NCI-H1092 treated with DMSO at 0.1 percent for 48 hours (cell line): ENCODE measurements at places on chromosomes 16 and 17.
A peak's percentile ranks its signal among the peaks of the same experiment; 100 is the strongest.

DNA sequence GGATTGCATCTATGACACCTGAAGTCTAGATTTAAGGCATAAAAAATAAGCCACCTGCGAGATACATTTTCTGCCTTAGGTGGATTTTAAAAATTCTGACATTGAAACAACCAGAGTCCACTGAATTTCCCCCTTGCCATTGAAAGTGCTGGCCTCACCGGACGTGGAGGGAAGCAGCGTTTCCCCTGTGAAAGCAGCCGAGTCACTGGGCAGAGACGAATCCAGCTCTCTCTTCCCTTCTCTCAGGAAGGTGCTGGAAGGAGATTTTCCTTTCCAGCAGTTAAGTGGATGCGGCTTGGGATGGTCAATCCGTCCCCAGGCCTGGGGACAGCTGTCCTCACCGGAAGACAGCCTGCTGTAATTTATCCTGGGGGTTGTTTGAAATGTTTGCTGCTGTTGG lies 270.9 kb upstream of the FOXF1 start:
- no peak for DNase-seq

DNA sequence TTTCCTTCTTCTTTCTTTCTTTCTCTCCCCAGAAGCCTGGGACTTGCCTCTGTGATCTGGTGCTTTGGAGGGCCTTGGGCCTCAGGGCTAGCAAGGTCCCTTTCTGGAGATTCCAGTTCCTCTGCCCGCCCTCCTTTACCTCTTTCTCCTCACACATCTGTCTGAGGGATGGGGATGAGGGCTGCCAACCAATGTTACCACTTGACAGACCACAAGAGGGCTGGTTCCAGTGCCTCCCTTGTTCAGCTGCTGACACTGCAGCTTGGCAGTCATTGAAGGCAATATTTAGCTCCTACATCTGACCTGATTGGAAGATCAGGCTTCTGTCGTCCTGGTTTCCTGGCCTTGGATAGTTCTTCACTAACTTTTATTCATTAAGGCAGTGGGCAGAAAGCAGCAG lies 3.6 kb upstream of the ZNF652 start:
- DNase-seq: peak; percentile 8

DNA sequence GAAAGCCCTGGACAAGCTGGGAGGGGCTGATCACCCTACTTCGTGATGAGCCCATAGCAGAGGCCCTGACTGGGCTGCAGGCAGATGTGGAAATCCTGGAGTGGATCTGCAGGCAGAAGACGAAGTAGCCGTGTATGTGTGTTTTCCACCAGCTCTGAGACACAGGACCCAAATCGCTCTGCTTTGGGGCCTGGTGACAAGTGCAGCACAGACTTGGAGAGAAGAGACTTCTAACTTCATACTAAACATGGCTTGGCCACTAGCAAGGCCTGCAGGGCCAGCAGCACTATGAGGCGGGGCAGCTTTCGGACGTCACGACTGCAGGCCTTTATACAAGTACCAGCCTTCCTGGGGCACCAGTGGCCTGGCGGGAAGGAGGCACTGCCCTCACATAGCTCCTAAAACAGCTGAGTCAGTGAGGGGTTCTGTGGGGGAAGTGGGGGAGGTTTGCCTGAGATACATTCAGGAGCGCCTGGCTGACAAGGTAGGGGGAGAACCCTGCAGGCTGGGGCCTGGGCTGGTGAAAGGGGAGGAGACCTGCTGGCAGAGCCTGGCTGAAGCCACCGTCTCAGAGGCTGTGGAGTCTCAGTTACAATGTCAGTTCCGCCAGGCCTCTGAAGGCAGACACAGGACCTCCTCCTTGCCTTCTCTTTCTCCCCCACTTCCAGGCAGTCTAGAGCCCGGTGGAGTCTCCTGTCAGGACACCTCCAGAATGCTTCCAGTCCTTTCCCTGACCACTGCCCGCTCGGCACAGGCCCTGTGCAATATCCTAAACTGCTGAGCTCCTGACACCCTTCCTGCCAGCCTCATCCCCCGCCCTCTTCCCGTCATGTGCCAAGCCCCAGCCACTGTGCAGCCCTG lies 73.4 kb downstream of the WSB1 start:
- DNase-seq: no peak

- no peak for DNase-seq
These were observed 390.4 kb downstream of the SHISA9 start for GRCh38 chr16:13291591-13292333.

DNA sequence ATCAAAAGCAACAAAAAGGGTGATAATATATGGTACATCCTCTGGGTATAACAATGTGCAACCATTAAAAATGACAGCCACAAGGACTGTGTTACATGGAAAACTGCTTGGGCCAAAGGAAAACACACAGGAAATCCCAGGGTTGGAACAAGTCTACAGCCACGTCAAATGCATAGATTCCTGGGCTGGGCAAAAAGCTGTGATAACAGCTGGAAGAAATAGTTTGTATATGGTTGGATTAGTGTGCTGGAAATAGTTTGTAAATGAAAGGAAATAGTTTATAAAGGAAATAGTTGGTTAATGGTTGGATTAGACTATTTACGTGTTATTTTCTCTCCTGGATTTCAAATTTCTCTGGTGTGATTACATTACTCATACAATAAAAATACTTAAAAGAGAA lies 2.6 kb downstream of the HSD17B2 start:
- no peak for DNase-seq

DNA sequence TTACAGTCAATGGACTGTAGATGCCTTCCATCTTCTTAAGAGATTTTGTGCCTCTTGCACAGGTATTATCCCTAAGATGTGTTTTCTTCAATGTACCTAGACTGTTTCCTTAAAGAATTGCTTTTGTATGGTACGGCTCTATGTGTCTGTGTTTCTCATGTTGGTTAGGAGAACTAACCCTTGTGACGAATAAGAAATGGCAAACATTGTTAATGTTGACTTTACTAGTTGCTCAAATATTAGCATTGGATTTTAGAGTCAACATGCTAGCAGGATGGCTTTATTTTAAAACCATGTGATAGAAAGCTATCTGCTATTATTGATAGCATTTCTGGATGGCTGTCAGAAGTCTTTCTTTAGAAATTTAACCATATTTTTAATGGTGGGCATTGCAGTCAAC lies 34.5 kb downstream of the WWOX start:
- peak; percentile 78 for DNase-seq

DNA sequence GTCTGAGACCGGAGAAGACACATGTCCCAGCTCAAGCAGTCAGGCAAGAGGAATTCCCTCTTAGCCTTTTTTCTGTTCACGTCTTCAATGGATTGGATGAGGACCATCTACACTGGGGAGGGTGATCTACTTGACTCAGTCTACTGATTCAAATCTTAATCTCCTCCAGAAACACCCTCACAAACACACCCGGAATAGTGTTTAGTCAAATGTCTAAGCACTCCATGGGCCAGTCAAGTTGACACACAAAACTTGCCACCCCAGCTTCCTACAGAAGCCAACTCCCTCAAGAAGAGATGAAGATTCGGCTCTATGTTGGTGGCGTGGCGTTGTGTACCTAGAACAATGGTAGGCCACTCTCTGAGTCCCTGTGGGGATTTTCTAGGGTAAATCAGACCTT lies 22.5 kb upstream of the NKD1 start:
- DNase-seq: no peak

DNA sequence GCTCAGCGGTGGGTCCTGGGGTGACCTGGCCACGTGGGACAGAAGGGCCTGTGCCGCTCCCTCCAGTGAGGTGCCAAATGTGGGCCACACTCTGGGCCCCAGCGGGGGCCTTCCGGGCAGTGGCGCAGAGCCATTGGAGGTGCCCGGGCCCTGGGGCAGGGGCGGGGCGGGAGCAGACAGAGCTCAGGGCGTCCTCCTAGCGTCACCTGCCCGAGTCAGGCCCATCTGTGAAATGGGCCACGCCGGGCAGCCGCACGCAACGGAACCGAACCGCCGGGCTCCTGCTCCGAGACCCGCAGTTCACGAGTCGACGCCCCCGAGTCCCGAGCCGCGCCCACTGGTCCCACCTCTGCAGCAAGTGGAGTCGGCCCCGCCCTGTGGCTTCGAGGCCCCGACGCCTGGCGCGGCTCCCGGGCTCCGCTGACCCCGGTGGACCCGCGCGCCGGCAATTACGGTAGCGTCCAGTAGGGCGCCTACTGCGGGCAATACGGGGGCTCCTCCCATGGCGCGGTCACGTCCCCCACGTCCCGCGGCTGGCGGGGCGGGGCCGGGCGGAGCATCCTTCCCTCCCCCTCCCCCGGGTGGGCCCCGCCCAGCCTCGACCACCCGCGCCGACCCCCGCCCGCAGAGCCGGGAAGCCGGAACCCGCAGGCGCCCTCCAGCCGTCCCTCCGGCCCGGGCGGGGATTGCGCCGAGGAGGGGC lies 1.9 kb downstream of the SLC16A3 start:
- no peak for DNase-seq

GRCh38 chr16:16033208-16033717 lies 83.8 kb downstream of the ABCC1 start:
- DNase-seq: no peak

GRCh38 chr17:67227488-67227887 lies 17.5 kb downstream of the HELZ start:
- DNase-seq: no peak

DNA sequence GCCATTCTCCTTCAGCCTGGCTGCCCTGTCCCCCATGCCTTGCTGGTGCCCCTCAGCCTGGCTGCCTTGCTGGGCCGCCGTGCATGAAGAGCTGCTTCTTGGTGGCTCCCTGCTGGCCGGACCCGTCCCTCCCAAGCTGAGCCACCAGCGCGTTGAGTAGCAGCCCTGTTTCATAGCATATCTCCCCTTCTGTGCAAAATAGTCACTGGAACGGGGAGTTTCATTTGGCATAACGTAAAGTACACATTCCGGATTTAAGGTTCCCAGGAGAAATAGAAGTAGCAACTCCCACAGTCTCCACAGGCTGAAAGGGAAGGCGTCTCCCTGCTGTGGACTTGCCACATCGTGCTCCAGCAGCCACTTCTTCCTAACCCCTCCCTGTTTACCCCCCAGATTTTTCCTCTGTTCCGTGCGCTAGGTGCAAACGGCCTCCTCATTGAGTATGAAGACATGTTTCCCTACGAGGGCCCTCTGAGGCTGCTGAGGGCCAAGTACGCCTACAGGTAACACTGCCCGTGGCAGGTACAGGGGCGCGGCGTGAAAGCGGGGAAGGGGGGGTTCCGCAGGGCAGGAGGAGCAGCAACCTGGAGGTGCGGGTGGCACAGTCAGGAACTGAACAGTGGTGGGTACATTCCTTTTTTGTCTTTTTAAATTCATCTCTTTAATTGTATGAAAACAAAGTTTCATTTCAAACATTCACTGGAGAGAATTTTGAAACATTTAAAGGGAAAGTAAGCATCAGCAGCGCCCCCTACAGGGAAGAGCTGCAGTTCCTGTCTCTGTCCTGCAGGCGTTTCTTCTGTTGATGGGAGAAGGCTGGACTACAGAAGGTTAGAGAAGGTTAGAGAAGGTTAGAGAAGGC lies 5.8 kb upstream of the OGFOD3 start:
- DNase-seq: no peak

GRCh38 chr17:46785696-46786095 lies 32.8 kb downstream of the WNT3 start:
- no peak for DNase-seq

- no peak for DNase-seq
These were observed 54.5 kb upstream of the ADORA2B start for GRCh38 chr17:15890279-15890892.

DNA sequence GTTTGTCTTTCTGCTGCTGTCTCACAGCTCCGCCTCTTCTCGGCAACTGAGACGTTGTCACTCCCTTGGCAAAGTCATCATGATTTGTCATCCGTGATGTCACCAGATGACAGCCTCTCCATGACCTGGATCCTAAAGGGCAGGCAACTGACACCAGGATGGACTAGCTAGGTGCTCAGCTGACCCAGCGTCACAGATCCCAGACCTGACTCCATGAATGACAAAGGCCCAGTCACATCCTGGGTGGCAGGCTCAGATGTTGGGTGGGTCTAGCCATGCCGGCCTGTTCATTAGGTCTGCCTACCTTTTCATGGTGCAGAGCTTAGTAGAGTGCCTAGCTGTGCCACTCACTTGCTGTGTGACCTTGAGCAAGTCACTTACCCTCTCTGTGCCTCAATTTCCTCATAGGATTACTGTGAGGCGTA lies 3.8 kb upstream of the TMEM238L start:
- no peak for DNase-seq

- no peak for DNase-seq
These were observed 22.9 kb downstream of the ITPRIPL2 start for GRCh38 chr16:19136549-19137196.

DNA sequence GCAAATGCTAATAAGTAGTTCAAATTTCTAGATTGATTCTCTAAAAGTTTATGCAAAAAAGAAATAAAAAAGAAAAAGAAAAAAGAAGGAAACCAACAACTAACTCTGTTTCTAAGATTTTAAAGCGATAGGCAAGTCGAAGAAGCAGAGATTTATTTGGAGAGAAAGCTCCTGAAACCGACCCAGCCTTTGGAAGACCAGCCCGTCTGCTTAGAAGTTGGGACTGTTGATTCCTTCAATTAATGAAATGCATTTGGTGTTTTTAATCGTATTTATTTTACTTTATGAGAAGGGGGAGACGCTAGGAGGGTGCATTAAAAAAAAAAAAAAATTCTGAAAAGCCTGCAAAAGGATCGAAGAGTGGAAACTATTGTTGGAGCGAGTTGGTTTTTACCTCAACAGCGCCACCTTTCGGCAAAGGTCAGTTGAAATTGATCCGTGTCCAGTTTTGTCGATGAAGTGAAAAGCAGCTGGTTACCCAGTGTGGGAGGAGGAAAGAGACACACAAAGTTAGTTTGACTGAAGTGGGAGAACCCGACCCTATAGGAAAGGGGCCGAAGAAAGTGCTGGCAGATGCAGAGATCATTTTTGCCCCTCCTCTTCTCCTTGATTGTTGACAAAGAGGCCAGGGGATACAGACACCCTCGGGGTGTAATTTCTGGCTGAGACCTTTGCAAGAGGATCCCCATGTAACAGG lies 1.5 kb upstream of the MAF start:
- peak; percentile 60 for DNase-seq

DNA sequence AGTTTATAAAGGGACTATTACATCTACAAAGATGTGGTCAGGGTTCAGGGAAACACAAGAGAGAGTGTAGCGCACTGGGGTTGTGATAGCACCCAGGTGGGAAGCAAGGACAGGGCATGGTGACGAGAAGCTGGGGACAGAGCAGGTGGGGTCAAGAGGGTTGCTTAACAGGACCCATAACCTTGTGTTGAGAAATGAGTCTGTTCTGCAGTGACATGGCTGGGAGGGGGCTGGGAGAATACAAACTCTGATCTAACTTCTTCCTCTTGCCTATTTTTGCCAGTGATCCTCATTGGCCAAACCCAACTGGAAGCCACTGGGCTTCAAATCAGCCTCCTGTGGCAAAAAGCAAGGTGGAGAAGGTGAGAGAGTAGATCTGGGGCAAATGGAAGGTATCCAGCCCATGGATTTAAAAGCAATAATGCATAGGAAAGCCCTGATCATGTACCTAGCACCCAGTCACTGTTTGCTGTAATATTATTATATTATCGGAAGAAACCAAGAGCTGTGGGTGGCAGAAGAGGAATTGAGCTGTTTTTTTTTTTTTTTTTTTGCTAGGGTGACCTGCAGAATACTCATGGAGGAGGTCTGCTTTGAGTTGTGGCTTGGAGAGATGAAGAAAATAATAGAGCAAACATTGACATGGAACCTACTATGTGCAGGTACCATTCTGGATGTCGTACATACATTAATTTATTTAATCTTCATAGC lies 76.9 kb upstream of the ZFHX3 start:
- DNase-seq: no peak
